ENCODE measurements at places on chromosomes 12 and 14.

DNA sequence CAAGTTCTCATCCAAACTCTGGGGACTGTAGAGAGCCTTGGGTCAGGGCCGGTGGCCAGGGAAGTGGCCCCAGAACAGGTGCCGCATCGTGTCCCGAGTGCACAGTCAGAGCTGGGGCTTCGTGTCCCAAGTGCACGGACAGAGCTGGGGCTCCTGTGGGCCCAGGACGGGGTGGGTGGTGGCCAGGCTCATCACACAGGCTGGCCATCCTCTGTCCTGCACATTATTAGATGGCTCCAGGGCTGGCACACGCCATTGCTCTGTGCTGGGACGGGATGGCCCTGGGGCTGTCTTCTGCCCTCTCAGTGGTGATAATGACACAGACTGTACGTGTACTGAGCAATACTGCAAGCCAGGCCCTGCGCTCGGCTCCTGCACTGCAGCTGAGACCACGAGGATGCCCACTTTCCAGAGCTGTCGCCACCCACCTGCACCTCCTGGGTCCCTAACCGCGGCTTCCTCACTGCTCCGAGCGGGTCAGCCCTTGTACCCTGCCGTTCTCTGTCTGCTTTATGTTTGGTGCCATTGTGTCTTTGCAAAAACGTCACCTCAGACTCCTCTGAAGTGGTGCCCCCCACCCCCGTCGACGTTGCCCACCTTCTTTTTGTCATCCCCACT lies 1.9 kb downstream of the FBRSL1 start:
- DNase-seq, result no peak

- no peak for DNase-seq
Observed at GRCh38 chr12:113720629-113721028, 245.5 kb downstream of the RBM19 start.

DNA sequence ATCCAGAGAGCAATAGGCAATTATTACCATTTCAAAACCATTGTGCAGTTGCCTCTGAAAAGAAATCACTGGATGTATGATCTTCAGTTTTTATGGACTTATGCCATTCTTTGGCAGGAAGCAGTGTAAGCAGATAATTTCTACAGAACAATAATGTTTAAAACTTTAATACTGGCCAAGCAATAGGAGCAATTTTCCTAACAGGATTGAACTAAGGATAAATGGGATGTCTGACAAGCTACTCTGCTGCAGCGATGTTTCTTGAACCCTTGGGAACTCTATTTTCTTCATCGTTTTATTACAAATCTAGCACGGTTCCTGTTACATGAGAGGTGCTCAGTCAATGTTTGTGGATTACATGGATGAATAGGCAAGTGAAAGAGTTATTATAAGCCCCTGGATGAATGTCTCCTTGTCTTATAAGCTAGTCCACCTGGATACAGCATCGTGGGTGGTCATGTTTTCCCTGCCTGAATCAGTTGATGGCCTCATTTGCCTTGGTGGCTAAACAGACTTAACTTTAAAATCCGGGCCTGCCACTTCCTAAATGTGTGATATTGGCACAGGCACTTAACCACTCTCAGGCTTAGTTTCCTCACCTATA lies 68.2 kb upstream of the MDM1 start:
- no peak for DNase-seq

- no peak for DNase-seq
Observed at GRCh38 chr12:22287101-22287500, 47.4 kb downstream of the ST8SIA1 start.

DNA sequence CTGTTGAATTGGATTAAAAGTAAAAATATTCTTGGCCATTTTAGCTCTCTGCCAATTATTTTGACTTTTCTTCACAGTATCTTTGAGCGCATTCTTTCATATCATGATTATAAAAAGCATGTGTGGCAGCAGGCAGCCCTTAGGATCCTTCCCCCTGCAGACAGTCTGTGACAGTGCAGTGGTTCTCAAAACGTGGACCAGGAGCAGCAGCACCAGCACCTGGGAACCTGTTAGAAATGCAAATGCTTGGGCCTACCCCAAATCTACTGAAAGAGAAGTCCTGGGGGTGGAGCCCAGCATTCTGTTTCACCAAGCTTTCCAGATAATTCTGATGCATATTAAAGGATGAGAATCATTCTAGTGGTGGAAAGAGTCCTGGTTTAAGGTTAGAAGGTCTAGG lies 155.6 kb downstream of the MON2 start:
- DNase-seq, result no peak

- DNase-seq, result no peak
Observed at GRCh38 chr14:71362920-71363584, 455.8 kb downstream of the PCNX1 start.

DNA sequence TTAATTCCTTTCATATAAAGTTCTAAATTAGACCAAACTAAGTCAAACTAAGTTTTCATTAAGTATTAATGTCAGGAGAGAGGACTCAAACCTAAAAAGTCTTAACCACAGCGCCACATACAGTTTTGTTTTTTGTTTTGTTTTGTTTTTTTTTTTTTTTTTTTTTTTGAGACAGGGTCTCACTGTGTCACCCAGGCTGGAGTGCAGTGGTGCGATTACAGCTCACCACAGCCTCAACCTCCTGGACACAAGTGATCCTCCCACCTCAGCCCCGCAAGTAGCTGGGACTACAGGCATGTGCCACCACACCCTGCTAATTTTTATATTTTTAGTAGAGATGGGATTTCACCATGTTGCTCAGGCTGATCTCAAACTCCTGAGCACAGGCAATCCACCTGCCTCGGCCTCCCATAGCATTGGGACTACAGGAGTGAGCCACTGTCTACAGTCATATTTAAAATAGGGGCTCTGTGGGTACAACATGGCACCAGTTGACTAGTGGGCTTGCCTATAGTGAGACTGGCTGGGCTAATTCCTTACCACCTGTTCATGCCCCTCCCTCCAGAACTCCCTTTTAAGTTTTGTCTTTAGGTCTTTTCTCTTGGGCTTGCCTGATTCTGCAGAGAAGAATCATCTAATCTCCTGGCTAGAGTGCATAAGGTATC lies 110.2 kb downstream of the PPP2R5E start:
- DNase-seq, result no peak

DNA sequence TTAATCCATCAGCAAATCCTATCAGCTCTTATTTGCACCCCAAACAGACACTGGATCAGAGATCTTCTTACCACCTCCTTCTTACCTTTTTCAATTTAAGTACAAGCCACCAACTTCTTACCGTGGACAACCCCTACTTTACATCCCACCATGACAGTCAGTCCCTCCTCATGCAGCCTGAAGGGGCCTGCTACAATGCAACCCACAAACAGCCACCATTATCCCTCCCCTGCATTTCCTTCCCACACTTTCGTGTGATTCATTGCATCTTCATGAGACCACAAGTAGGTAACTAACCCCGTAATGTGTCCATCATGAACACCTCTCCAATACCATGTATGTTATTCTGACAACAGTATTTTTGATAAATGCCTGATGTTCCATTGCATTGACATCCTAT lies 108.6 kb downstream of the BCL11B start:
- no peak for DNase-seq

DNA sequence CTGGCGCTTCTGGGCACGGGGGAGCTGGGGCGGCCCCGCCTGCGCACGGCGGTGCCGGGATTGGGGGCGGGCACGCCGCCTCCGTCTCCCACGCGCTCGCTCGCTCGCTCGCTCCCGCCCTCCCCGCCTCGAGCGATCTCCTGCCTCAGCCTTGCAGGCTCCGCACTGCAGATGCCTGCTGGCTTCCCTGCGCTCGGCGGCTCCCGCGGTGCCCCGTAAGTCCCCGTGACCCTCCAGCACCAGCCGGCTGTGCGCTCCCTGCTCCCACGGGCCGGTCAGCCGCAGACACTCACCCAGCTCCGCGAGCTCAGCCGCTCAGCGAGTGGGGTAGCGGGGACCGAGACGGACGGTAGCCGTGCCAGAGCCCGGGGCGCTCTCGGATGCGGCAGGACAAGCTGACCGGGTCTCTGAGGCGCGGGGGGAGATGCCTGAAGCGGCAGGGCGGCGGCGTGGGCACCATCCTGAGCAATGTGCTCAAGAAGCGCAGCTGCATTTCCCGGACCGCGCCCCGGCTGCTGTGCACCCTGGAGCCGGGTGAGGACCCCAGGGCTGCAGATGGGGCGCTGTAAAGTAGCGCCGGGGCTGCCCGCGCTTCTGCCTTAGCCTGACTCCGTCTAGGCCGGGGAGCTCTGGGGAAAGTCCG lies at the start of gene TBC1D30:
Gene TBC1D30 (plus strand): TSS at position 148 of the 643 bp plus-strand sequence. CDS start 233 bp downstream, at position 381.
- no peak for DNase-seq

DNA sequence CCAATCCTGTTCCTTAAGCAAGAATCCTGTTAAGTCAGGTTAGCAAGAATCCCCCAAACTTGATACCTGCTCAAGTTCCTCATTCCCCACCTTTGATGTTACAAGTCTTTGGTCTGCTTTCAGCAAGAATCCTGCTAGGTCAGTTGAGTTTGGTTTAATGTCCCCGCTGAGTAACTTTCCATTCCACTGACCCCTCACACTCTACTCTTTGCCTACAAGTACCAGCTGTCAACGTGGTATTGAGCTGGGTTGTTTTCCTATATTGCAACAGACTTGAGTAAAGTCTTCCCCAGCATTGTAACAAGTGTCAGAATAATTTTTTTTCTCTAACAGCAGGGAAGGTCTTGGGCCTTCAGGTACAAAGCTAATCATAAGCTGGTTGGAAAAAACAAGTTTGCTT lies 6.3 kb downstream of the PPM1H start:
- DNase-seq, result no peak

DNA sequence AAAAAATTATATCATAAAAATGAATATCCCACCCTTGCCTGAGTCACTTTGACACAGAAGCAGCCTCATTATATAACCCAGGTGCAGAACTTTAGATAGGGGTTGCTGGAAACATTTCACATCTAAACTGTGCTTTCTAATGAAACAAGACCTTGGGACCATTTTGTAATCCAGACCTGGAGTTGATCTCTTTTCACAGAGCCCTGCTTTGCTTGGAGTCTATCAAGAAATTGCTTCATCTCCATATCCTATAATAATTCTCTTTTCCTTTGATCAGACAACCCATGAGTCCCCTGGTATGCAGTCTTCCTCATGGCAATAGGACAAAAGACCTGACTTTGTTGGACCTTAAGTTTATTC lies 76.3 kb downstream of the HSD17B6 start:
- no peak for DNase-seq

GRCh38 chr14:55951341-55952206 lies 166.6 kb upstream of the PELI2 start:
- DNase-seq, result no peak

DNA sequence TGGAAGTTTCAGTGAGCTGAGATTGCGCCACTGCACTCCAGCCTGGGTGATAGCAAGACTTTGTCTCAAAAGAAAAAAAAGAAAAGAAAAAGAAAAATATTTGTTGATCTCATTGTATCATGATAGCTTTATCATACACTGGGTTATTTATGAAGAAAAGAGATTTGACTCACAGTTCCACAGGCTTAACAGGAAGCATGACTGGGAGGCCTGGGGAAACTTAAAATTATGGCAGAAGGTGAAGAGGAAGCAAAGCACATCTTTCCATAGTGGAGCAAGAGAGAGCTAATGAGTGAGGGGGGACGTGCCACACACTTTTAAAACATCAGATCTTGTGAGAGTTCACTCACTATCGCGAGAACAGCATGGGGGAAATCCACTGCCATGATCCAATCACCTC lies 72.7 kb upstream of the FUT8 start:
- DNase-seq, result no peak

GRCh38 chr12:870378-870777 lies 79.1 kb downstream of the RAD52 start:
- DNase-seq, result no peak

- no peak for DNase-seq
Observed at GRCh38 chr12:110038741-110039084, 9.6 kb downstream of the C12orf76 start.

DNA sequence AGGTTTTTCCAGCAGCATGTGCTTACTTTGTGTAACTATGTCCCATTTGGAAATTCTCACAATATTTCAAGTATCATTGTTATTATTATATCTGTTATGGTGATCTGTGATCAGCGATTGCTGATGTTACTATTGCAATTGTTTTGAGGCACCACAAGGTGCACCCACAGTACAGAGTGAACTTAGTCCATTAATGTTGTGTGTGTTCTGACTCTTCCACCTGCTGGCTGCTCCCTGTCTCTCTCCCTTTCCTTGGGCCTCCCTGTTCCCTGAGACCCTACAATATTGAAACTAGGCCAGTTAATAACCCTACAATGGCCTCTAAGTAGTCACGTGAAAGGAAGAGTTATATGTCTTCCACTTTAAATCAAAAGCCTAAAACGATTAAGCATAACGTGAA lies 153.9 kb downstream of the PIK3C2G start:
- no peak for DNase-seq

- DNase-seq, result peak; percentile 29
Observed at GRCh38 chr12:14327711-14328110, 37.8 kb upstream of the ATF7IP start.

- DNase-seq, result no peak
Observed at GRCh38 chr12:91058786-91059185, 962 bp upstream of the KERA start.

DNA sequence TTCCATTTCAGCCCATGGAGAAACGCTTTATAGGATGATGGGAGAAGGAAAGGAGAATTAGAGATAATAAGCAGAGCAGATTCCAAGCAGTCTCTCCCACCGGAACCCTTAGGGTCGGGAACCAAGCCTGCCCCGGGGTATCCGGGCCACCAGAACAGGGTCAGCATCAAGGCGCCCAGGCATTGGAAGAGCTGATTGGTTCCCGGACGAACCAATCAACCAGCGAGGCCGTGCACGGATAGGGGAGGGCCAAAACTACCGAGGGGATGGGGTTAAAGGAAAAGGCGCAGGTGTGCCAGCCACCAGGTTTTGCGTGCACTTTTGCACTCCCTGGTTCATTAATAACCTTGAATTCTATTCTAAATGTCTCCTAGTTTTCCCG lies 1.7 kb downstream of the PPM1H start:
- DNase-seq, result no peak

GRCh38 chr14:96126783-96127271 lies 77.8 kb upstream of the BDKRB2 start:
- DNase-seq, result no peak

GRCh38 chr12:130179191-130179590 lies 16.9 kb downstream of the FZD10 start:
- no peak for DNase-seq

GRCh38 chr12:52027085-52027843 lies 20.5 kb downstream of the TAMALIN start:
- no peak for DNase-seq

- no peak for DNase-seq
Observed at GRCh38 chr14:91115986-91116770, 2.3 kb downstream of the DGLUCY start.

DNA sequence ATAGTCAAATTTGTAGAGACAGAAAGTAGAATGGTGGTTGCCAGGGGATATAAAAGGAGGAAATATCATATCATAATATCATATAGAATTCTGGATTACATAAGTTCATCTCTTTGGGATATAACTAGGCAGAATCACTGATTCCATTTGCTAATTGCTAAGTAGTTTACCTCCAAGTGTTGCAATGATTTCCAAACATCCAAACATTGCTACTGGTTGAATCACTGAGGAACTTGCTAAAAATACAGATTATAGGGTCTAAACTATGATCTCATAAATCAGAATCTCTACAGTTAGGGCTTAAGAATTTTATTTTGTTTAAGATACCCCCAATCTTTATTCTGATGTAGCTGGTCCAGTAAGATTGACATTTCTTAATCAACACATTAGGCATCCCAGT lies 16.1 kb upstream of the TAS2R42 start:
- no peak for DNase-seq

All from HFF-Myc (cell line).